ENCODE measurements at places on chromosomes 4 and X.

GRCh38 chr4:157687971-157688370, 467.4 kb downstream of the GRIA2 start:
- DNase-seq = no peak

DNA sequence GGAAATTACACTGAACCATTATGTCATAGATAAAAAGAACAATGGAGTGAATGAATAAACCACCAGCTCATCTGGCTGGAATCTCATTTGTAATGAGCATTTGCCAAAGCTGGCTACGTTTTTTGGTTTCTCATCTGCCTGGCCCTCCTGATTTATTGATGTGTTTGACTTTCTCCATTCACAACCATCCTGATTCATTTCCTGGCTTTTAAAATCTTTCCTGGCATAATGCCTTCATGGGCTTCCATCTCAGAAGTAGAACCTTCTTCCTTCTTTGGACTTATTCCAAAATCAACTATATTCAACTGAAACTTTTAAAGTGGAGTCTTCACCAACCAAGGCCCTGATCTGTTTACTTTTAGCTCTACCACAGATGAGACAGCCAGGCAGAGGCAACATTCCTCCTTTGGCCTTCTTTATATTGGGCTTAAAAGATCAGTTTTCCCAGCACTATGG, 36.0 kb upstream of the ARSJ start:
- no peak for DNase-seq

DNA sequence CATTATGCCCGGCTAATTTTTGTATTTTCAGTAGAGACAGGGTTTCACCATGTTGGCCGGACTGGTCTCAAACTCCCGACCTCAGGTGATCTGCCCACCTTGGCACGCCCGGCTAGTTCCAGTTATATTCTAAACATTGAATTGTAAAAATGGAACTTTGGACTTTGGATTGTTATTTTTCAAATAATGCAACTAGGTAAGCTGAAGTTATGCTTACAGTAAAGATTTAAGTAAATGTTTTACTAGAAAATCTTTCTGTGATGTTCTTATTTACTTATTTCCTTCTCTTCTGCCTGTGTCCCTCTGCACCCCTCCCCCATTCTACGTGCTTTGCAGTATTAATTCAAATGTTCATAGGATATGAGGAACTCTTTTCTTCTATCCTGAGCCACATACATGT, 26.1 kb downstream of the GK start:
- DNase-seq = no peak

- DNase-seq = no peak
Measured at GRCh38 chr4:117577686-117578311, 456.5 kb upstream of the NDST3 start.

DNA sequence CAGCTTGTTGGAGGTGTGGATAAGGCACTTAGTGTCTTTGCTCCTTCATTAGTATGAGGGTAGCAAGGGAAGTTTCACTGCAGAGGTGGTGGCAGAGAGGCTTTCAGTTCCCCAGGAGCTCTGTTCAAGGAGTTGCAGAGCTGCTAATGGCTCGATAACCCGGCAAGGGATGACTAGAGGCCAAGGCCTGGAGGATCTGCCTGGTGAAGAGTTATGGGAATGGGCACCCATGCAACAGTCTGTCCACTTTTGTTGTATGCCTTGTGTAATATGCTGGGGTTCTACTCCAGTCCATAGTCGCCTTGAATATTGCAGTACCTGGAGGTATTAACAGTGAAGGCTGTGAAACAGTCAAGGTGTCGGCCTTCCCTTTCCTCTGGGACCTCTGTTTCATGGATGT, 67.8 kb upstream of the NBDY start:
- no peak for DNase-seq

- DNase-seq = no peak
Measured at GRCh38 chr4:88573995-88574394, 18.3 kb upstream of the HERC3 start.

Data from activated CD4-positive, alpha-beta T cell treated with anti-CD3 and anti-CD28 coated beads, Interleukin-2, amount 50 U/mL, for 4 hours (primary cell).